ENCODE measurements at places on chromosomes 11 and 22.

DNA sequence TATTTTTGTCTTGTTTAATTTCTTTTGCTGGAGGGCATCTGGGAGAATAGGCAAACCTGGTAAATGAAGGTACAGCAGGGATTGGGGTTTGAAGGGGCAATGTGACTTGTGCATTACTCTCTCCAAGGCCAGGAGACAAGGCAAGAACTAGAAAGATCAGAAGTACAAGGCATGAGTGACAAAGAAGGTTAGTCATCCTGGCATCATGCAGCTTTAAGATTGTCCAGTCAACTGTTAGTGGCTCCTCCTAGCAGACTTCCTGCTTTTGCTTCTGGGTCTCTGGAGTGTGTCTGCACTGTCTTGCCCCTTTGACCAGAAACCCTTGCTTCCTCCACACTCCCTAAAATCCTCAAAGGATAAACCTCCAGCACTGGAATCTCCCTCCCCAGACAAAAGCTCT lies 27.2 kb upstream of the GLYATL1 start:
- DNase-seq, result no peak

DNA sequence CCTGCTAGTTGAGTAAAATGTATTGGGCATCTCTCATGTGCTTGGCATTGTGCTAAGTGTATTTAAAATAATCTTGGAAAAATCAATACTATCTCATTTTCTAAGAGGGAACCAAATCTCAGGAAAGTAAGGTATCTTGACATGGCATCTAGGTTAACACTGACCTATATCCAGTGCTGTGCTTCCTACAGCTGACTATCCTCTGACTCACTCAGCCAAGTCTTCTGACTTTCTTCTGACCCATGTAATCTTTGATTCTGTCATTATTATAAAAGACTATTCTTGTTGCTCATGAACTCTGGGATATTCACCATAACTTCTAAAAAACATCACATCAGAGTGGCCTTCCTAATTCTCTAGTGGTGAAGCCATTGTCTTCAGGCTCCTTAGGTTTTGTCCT lies 304.1 kb upstream of the TENM4 start:
- DNase-seq, result no peak

GRCh38 chr11:57287884-57288283 lies 36.9 kb downstream of the TNKS1BP1 start:
- no peak for DNase-seq

GRCh38 chr11:84455691-84456090 lies 1169.5 kb upstream of the CCDC90B start:
- no peak for DNase-seq

- DNase-seq, result no peak
These were observed 17.1 kb upstream of the SYTL2 start for GRCh38 chr11:85827748-85828639.

DNA sequence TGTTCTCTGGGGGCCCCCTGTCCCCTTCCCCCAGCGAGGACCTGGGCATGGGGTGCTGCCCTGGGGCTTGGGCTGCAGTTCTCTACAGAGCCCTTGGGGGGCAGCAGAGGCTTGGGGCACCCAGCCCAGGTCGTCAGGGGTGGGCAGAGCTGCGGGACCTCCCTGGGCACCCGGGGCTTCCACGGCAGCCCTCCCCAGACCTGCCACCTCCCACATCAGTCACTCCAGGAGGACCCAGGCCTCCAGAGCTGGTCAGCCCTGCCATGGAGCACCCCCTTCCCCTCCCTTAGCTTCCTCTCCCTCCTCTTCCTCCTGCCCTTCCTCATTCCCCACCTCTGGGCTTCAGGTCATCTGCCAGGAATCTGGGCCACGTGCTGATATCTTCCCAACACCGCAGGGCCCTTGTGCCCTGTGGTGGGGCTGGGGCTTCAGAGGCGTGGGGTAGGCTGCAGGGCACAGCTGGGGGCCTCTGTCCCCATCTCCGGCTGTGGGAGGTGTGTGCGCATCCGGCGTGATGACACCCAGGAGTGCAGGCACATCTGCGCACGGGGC lies 5.8 kb downstream of the TSPAN4 start:
- no peak for DNase-seq

DNA sequence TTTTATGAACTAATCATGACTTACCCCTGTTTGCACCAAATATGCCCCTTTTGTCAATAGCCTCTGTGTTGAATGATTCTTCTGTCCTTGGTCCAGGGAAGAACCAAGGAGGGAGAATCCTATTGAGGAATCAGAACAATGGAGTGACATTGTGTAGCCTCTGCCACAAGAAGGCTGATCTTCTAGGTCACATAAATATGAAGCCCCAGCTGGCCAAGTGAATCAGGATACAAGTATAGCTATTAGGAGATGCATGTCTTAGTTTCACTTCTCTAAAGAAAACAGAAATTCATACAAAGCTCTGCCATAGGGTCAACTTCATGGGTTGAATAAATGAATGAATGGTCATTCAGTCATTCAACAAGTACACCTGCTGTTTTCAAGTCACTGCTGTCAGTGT lies 118.2 kb upstream of the BLID start:
- DNase-seq, result no peak

GRCh38 chr22:50600538-50600937 lies at the start of gene MAPK8IP2:
MAPK8IP2 (plus strand) TSS chr22:50600793; CDS start chr22:50600819, 26 bp downstream.
- peak; percentile 63 for DNase-seq

DNA sequence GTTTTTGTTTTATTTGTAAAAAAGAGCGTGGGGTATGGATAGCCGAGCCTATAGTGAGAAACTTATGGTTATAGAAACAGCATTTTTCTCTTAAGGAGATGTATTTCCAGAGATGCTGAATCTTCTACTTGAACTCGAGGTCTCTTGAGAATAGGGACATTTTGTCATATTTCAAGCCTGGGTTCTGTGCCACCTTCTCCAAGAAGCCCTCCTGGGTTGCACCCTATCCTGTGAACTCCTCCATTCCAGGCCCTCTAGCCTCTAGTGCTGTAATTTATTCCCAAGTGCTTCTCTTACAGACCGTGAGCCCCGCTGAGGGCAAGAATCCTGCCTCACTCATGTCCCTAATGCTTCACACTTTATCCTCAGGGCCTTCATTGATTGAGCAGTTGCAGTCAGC lies 108.6 kb downstream of the KIAA1671 start:
- no peak for DNase-seq

- peak; percentile 3 for DNase-seq
These were observed 791 bp downstream of the EI24 start for GRCh38 chr11:125569915-125570621.

GRCh38 chr11:115642660-115643059 lies 138.4 kb upstream of the CADM1 start:
- DNase-seq, result no peak

DNA sequence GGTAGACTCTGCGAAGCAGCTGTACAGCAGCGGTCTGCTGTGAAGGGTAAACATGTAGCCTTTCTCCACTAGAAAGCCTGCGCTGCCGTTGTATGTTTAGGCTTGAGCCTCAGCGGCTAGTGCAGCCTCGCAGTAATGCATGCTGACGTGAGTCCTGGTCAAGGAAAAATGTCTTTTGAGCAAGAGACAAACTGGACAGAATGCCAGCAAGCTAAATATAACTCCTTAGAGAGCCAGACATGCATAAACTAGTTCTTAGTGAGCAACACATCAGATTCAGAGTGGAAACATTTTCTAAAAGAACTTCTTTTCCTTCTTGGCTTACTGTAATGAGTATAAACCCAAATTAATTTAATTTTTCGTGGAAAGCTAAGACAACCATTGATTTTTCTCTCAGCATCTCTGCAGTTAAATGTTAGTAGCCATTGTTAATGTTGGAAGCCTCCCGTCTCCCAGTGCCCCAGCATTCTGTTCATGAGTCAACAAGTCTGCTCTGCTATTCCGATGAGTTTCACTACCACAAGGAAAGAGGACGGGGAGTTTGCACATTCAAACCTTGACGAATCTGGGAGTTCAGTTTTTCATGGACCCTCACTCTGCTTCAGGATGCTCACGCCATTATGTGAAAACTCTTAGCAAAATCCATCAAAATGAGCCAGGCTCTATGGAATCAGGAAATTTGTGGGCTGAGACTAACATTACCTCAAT lies 51.4 kb downstream of the JAM3 start:
- DNase-seq, result peak; percentile 39

DNA sequence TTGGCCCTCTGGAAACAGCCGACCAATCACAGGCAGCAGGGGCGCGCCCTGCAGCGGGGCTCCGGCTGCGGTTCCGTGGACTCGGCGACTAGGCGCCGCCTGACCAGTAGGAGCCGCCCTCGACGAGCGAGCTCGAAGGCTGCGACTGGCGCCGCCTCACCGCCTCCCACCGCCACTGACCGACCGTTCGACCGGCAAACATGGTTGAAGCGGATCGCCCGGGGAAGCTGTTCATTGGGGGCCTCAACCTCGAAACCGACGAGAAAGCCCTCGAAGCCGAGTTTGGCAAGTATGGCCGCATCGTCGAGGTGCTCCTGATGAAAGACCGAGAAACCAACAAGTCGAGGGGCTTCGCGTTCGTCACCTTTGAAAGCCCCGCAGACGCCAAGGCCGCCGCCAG lies at the start of gene RBMXL2:
Gene RBMXL2 (plus strand): TSS at position 78 of the 400 bp plus-strand sequence. CDS start 123 bp downstream, at position 201.
- DNase-seq, result no peak

- no peak for DNase-seq
These were observed 30.3 kb downstream of the LAYN start for GRCh38 chr11:111570796-111571195.

DNA sequence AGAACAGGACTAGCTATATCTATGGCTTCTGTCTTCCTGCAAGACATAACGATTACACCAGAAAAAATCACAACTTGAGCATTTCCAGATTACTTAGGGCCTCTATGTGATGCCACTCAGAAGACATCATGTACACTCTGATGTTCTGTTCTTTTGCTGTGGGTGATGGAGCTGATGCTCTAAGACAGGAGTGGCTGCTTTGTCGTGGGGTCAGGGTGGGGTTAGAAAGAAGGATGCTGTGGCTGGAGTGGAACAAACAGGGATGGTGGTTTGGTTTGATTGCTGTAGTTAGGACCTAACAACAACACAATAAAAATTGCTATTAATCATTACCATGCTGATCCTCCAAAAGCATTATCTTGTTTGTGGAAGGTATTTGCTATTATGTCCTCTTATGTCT lies 120.3 kb upstream of the ARHGAP20 start:
- DNase-seq, result no peak

GRCh38 chr11:1121813-1122663 lies 35.7 kb upstream of the MUC5AC start:
- DNase-seq, result no peak

- DNase-seq, result no peak
These were observed 258.2 kb downstream of the BRD1 start for GRCh38 chr22:49569286-49570031.

DNA sequence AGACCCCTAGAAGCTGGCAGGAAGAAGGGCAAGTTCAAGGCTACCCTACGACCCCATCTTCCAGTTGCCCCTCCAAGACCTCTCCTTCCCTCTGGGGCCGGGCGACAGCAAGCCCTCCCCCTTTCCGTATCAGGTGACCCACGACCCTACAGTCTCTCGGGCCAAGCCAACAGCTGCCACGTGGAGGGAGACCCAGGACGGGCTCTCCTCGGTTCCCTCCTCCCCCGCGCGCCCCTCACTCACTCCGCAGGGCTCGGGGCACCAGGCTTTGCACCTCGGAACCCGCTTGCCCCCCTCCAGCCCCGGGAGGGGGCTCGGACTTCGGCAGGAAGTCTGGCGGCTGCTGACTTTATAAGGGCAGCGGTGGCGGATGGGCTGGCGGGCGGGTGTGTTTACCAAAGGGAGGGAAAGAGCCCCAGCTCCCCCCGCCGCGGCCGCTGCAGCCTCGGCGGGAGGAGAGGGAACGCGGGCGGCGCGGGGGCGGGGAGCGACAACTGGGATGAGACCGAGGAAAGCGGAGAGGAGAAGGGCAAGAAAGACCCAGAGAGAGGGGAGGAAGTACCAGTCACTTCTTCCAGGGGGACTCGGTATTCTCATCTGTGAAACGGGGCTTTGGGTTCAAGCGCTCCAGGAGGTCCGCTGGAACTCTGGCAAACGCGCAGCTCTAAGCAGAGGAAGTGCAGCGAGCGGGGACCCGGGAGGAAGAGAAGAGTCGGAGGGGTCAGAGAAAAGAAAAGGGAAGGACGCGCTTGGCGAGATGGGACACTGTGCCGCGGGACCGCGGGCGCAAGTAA lies 767 bp downstream of the SLC43A1 start:
- DNase-seq, result peak; percentile 40

- no peak for DNase-seq
These were observed 1.4 kb downstream of the NAV2 start for GRCh38 chr11:19714022-19714386.

DNA sequence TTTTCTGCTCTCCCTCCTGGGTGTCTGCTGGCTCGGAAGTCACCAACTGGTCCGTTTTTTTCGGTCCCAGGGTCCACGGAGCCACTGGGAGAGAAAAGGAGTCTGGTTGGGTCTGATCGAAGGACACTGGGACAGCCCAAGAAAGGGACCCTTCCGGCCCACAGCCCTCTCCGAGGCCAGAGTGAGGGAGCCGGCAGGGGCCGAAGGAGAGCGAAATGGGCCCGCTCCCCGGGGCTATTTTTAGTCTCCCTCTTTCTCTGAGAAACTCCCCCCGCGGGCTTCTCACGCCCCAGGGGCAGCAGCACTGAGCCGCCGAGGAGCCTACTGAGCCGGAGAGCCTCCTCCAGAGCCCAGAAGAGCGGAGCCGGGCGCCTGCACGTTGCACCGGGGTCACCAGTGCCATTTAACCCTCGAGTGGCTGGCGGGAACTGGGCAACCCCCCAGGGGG lies 1.9 kb downstream of the ESAM start:
- DNase-seq, result no peak

- no peak for DNase-seq
These were observed 100.6 kb downstream of the DLG2 start for GRCh38 chr11:85526564-85526963.

- no peak for DNase-seq
These were observed 12.4 kb downstream of the PICK1 start for GRCh38 chr22:38069372-38070249.

GRCh38 chr11:65014726-65015227 lies 817 bp downstream of the ARL2 start:
- DNase-seq, result no peak

- no peak for DNase-seq
These were observed 32.5 kb upstream of the RASL10A start for GRCh38 chr22:29348041-29348440.
